Stimulated activated CD4-positive, alpha-beta T cell treated with anti-CD3 and anti-CD28 coated beads, TNF-alpha, amount 100 ng/mL, for 48 hours (primary cell): ENCODE measurements at places on chromosomes 13 and 19.

DNA sequence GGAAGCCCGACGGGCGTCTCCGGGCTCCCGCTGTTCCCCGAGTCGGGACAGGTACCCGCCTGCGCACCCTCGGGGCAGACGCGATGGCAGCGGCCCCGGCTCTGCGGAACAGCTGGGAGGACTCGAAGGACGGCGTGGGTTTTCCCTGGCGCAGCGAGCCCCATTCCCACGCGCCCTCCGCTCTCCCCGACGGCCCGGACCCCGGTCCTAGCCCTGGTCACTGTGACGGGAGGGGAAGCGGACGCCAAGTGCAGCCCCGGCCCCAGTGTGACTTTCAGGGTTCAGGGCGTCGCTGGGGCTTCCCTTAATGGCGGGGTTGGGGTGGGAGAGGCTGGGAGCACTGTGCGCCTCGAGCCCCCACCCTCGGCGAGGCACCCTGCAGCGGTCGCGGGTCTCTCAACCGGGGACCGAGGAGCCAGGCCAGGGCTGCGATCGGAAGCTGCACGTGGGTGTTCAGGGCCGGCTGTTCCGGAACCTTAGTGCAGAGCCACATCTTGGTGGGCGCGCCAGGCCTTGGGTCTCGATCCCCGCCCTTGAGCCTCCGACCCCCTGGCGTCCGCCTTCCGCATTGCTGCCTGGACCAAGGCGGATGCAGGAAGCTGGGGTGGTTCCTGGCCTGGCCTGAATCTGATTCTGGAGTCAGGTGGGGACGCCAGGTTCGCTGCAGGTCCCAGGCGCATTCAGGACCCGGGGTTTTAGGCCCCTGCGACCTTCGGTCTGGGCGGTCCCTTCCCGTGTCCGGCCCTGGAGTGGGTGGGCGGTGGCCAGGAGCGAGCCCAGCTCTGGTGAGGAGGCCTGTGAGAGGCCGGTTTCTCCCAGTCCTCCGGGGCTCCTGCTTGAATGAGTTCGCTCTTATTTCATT lies 3.5 kb downstream of the LGALS7B start:
- DNase-seq = peak; percentile 34

DNA sequence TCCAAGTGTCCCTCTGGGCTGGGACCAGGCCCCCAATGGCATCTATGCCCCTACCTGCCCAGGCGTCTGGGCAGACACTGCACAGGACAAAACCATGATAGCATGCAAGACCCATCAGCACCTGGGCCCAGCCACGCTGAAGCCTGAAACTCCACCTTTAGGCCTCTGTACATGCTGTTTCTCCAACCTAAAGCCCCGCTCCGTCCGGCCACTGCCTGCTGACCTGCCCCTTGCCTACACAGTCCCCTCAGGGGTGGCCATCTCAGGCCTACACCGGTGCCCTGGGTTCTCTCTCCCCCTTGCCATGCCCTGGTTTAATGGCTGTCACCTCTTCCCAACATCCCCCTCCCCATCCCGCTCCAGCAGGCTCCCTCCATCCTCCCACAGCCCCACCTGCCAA lies 15.3 kb downstream of the GJA3 start:
- DNase-seq = no peak

- no peak for DNase-seq
Measured at GRCh38 chr13:110503979-110504499, 57.5 kb downstream of the RAB20 start.

GRCh38 chr13:62906896-62907295 lies 1491.2 kb upstream of the PCDH20 start:
- DNase-seq = no peak

GRCh38 chr19:310141-310651 lies 19.0 kb upstream of the PLPP2 start:
- DNase-seq = no peak

- no peak for DNase-seq
Measured at GRCh38 chr19:2982983-2983350, 5.6 kb downstream of the TLE6 start.

DNA sequence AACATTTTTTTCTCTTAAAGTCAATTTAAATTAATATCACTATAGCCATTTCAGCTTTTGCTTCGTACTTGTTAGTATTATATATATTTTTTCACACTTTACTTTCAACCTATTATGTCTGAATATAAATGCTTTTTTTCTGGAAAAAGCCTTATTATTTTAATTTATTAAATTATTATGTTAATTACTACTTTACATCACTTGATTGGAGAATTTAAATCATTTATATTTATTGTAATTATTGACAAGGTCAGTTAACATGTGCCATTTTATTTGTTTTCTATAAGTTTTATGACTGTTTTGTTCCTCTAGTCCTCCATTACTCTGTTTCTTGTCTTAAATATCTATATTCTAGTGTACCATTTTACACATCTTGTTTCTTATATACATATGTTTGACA lies 1333.4 kb upstream of the MIR17HG start:
- DNase-seq = no peak

- DNase-seq = no peak
Measured at GRCh38 chr13:35824825-35825224, 306.4 kb downstream of the DCLK1 start.

DNA sequence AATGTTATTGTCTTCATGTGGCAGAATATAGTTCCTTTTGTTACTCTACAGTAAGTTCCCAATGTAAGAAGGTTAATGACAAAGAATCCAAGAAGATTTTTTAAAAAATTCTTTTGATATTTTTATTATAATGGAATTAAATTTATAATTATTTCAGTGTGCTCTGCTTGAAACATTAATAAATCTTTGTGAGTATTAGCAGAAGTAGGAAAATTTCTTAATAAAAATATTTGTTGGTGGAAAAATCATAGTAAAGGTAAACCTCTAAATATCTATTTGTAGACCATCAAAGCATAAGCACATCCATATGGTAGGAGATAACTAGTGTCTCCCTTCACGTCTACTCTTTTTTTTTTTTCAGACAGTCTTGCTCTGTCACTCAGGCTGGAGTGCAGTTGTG lies 4.3 kb downstream of the CSNK1A1L start:
- no peak for DNase-seq

DNA sequence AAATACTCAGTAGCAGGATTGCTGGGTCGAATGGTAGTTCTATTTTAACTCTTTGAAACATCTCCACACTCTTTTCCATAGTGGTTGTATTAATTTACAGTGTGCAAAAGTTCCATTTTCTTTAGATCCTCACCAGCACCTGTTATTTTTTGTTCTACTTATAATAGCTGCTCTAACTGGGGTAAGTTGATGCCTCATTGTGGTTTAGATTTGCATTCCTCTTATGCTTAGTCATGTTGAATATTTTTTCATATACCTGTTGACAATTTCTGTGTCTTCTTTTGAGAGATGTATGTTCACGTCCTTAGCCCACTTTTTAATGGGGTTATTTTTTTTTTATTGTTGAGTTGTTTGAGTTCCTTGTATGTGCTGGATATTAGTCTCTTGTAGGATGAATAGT lies 144.6 kb downstream of the NBEA start:
- DNase-seq = no peak

GRCh38 chr13:71291842-71292146 lies 575.2 kb downstream of the DACH1 start:
- no peak for DNase-seq

DNA sequence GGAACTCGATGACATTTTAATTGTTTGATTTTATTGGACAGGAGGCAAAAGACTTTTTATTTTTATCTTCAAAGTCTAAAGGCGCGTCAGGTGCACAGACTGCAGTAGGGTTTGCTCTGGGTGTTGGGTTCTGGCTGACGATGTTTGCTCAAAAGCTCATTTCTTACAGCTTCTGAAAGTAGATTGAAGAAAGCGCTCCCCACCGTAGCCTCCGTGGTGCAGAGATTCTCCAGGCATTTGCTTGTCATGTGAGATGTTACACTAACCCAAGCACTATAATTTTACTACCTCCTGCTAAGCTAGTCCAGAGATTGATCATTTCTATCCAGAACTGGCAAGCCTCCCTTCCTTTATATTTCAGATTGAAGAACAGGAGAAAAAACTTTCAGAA lies 14.5 kb upstream of the ATP11A start:
- DNase-seq = no peak

GRCh38 chr13:113656831-113657671 lies 947 bp downstream of the ATP4B start:
- no peak for DNase-seq

DNA sequence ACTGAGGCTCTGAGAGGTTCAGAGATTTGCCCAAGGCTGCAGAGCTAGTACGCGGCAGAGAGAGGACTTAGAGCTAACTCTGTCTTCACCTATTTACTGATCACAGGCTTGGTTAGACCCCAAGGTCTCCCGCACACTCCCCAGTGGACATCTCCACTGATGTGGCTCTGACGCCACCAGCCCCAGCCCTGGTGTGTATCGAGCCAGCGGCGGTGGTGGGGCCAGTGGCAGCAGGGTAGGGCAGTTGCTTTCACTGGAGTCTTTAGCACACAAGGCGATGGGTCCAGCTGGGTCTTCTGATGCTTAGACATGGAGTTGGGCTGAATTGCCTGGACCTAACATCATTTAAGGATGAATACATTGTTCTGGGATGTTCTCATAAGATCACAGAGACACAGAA lies 85.4 kb downstream of the ANKRD10 start:
- DNase-seq = no peak

GRCh38 chr19:10567656-10568055 lies 1.1 kb downstream of the CDKN2D start:
- DNase-seq = no peak

DNA sequence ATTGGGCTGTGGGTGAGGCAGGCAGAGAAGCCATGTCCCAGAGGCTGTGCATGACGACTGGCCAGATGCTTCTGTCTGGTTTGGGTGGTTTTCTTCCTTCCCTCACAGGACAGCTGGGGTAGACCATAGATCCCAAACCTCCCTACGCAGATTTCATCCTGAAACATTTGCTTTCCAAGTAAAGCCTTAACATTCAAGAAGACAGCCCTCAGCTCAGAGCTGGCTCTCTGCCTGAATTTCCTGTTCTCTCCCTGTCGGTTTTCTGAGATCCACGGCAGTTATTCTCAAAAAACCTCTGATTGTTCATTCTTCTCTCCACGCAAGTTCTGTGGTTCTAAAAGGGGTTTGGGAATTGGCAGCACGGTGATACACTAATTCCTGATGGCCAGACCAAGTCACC lies 25.3 kb downstream of the UQCRFS1 start:
- DNase-seq = no peak

- DNase-seq = no peak
Measured at GRCh38 chr13:21297447-21297846, 121.0 kb downstream of the MRPL57 start.

- peak; percentile 82 for DNase-seq
Measured at GRCh38 chr19:10292206-10292788, 2.5 kb downstream of the ICAM5 start.

DNA sequence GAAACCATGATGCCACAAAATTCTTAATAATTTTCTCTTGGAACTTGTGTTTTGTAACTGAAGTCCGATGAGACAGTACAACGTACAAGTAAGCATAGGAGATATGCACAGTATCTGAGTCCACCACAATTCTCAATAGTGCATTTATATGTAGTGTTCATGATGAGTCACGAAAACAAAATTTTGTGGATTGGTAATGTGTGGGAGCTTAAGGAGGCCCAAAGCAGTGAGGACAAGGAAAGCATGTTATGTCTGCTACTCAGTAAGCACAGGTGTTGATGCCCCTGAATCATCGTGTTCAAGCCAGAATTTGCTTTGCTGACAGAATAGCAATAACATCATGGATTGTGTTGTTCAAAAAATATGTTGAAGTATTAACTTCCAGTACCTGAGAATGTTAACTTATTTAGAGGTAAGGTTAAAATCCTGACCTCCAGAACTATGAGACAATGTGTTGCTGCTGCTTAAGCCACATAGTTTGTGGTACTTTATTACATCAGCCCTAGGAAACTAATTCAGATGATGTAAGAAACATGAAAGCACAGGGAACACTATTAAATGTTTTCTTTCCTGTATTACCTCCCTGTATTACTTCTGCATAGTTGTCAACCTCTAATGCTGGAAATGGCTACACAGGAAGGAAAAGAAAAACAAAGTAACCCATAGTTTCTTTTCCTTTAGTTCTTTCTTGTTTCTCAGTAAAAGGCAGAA lies 201.3 kb downstream of the SLITRK6 start:
- DNase-seq = no peak

DNA sequence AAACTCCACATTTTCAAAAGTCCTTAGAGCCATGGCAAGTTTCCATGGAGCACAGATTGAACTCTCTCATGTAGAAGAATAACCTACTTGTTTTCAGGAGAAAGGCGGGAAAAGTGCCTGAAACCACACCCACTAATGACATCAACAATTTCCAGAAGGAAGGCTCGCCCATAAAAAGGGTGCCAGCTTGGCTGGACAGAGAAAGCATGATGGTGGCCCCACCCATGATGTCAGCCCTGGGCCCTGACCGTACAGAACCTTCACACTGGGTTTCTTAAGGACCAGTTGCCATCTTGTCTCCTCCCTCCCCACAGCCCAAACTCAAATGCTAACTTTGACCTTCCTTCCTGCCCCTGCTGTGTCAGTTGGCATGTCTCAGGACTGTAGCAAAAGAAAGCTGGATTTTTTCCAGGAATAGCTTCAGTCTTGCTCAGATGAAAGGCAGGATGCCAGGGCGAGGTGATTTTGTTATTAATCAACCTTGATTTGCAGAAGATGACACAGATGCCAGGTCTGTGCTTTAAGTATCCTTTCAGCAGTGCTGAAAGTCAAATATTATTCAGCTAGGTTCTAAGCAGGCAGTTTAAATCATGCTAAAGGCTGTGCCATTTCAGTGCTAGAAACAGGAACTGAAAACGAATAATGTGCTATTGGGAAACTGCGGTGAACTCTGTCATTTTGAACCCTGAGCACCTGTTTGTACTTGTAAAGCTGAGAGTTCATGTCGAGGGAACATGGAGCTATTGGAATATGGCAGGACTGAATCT lies 89.5 kb upstream of the RFC3 start:
- no peak for DNase-seq

DNA sequence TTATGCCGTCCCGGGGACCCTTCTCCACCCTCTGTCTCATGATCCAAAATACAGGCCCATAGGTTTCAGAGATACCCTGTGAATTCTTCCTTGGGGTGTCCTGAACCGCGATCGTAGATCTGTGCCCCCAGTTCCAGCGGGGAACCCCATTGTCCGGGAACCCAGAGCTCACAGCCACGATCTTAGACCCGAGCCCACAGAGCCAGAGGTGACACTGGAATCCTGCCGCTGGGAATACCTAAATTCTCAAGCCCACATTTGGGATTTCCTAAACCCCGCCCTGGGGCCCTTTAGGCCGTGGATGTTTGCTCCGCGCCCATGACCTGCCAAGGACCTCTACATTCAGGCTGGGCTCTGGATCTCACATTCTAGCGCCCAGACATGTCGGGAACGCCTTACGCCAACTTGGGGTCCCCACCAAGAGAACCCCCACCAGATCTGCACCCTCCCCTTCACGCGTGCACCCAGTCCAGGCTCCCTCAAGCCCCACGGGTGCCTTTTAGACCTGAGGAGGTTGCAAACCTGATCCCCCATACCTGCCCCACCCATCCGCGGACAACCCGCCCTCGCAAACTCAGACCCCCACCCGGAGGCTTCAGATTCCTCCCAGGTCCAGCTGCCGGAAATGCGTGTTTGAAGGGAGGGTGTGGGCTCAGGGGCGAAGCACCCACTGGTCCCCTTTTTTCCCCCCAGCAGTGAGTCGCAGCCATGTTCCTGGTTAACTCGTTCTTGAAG lies 605 bp downstream of the CAPNS1 start:
- DNase-seq = no peak
